ENCODE measurements at places on chromosomes 13 and 19.

- peak; percentile 45 for DNase-seq
Observed at GRCh38 chr19:756236-756635, 5.3 kb downstream of the MISP start.

DNA sequence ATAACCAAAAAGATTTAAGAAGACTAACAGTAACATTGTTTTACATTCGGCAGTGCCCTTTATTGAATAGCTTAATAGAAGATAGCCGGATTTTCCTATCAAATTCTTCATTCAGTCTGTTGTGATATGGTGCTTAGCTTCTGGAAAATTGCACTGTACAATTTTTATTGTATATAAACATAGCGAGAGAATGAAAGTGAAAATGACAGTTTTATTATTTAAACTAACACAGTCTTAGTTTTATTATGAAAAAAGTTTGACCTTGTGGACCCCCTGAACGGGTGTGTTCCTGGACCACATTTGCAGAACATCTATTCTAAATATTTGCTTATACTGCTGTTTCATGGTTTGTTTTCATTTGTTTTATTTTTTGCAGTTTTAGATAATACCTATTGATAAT is 8.6 kb downstream of the ITM2B start:
- DNase-seq, result no peak

- DNase-seq, result no peak
Observed at GRCh38 chr13:25977216-25977615, 74.6 kb downstream of the SHISA2 start.

DNA sequence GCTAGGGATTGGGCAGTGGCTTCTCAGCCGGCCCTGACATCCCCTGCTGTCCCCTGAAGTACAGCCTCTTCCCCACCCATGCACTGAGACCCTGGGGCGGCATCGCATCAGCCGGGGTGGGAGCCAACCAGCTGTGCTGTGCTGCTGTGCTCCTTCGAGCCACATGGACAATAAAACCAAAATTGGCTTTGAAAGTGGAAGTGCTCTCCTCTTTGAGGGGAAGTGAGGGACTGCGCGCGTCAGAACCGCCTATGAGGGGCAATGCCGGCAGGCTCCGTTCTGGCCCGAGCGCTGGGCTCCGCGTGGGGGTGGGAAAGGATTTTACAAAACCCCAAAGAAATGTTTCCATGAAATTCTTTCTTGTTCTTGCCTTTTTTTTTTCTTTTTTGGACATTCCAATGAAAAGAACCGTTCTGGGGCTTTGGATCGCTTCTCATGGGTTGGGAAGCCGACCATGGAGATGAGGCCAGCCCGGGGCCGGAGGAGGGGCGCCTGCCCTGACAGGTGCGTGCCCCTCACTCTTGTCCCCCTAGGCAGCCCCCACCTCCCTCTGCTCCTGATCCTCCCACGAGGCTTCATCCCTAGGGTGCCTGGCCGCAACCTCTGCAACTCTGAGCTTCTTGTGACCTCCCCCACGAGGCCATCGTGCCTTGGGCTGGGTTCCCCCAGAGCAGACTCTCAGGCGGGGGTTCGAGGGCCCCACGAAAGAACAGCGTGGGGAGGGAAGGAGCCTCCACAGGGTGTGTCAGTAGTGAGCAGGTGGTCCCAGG is 22.6 kb downstream of the KLHL26 start:
- peak; percentile 51 for DNase-seq

- peak; percentile 97 for DNase-seq
Observed at GRCh38 chr19:18478545-18479311, 40.8 kb upstream of the ISYNA1 start.

GRCh38 chr19:15161028-15161984 is 39.5 kb downstream of the NOTCH3 start:
- DNase-seq, result peak; percentile 56

DNA sequence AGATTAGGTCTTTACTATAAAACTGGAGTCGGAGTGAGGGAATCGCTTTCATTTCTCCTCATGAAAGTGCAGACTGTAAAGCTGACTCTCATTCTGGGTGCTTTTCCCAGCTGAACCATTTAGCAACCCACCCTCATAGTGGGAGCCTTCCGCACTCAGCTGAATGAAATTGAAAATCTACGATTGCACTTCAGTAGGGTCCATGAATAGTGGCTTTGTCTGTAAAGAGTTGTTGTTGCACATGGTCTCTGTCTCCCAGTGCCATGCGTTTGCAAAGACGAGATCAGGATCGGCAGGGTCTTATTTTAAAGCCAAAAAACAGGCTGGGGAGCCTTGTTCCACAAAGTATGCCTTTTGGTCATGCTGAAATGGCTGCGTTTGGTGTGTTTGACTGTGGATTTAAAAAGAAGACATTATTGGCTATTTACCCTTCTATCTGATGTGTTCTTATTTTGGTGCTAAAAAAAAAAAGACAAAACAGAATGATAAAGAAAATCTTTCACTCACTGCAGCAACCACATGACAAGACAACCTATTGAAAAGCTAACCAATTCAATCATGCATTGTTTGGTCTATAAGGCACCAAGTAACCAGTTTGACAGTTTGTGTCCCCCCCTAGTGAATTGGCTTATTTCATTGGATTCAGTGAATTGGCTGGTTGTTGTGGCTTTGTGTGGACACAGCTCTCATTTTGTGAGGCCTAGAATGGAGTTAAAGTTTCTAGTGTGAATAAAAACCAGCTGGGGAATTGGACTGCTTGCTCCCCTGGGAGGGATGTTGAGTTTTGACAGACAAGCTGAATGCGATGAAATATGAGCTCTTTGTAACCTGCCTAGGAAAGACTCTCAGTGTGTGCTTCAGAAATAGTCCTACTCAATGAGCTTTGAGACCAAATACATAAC is 65.6 kb downstream of the ARHGAP35 start:
- no peak for DNase-seq

- peak; percentile 15 for DNase-seq
Observed at GRCh38 chr19:17021793-17022590, 4.6 kb downstream of the CPAMD8 start.

DNA sequence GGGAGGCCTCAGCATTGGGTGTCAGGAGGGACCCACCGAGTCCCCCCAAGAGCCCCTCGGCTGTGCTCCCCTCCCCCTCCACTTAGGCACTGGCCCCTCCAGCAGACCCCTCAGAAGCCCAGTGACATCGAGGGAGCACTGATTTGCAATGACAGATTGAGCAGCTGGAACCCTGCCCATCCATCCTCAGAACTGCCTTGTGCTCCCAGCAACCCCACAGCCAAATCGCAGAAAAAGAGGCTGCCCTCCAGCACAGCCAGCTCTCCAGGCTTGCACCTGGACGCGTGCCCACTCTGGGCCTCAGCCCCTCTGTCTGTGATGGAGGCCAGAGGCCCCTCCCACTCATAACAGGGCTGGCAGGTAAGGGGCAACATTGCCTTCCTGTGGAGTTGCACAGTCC is 123.2 kb upstream of the VSTM2B start:
- DNase-seq, result no peak

- no peak for DNase-seq
Observed at GRCh38 chr19:38448225-38448624, 14.7 kb downstream of the RYR1 start.

- no peak for DNase-seq
Observed at GRCh38 chr19:40976134-40976533, 14.9 kb upstream of the CYP2B6 start.

DNA sequence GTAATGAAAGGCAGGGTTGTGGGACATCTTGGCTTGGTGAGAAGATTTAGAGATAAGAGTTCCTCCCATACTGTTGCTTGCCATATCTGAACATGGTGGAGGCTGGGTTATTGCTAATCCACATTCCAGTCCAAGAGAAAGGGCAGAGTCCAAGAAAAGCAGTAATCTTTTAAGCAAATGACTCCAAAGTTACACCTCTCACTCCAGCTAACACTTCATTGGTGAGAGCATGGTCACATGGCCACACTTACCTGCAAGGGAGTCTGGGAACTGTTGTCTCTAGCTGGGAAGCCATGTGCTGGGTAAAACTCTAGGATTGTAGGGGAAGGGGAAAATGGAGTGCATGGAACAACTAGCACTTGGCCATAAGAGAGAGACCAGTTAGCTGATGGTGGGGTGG is 5.6 kb downstream of the C19orf81 start:
- DNase-seq, result no peak
